ENCODE measurements at places on chromosomes 7 and 10.

GRCh38 chr7:141486959-141487358, 64.3 kb upstream of the AGK start:
- DNase-seq: no peak

DNA sequence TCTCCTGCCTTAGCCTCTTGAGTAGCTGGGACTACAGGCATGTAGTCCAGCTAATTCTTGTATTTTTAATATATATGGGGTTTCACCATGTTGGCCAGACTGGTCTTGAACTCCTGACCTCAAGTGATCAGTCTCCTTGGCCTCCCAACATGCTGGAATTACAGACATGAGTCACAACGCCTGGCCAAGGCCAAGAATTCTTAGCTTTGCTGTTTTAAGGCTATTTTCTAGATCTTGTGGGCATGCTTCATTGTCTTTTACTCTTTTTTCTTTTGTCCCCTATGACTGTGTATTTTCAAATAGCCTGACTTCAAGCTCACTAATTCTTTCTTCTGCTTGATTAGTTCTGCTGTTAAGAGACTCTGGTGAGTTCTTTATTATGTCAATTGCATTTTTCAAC, 56.4 kb upstream of the TAS2R16 start:
- DNase-seq: no peak

GRCh38 chr7:98202367-98203195, 8.7 kb upstream of the BHLHA15 start:
- no peak for DNase-seq

- no peak for DNase-seq
Measured at GRCh38 chr10:3433131-3433530, 260.5 kb upstream of the PITRM1 start.

DNA sequence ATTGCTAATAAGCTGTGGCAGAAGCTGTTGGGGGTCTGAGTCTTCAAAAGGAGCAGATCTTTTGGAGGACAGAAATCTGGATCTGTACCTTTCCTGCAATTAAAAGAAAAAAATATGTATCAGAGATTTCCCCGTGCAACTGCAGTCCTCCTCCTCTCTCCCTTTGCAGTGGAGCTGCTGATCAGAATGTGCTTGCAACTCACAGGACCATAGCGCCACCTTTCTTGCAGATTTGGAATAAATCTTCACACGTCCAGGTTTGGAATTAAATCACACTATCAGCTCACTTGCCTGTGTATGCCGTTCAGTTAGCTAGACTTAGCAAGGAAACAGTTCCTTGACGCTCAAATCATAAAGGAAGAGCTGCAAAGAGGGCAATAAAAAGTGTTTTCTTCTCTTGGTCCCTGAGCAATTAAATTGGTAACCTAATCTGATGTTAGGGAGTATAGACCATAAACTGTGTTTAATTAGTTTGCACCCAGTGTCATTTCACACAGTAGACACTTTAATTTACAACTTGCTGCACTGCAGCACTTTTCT, 77.4 kb downstream of the PON1 start:
- DNase-seq: peak; percentile 56
